ENCODE measurements at places on chromosomes 5 and 9.
A peak's percentile ranks its signal among the peaks of the same experiment; 100 is the strongest.

DNA sequence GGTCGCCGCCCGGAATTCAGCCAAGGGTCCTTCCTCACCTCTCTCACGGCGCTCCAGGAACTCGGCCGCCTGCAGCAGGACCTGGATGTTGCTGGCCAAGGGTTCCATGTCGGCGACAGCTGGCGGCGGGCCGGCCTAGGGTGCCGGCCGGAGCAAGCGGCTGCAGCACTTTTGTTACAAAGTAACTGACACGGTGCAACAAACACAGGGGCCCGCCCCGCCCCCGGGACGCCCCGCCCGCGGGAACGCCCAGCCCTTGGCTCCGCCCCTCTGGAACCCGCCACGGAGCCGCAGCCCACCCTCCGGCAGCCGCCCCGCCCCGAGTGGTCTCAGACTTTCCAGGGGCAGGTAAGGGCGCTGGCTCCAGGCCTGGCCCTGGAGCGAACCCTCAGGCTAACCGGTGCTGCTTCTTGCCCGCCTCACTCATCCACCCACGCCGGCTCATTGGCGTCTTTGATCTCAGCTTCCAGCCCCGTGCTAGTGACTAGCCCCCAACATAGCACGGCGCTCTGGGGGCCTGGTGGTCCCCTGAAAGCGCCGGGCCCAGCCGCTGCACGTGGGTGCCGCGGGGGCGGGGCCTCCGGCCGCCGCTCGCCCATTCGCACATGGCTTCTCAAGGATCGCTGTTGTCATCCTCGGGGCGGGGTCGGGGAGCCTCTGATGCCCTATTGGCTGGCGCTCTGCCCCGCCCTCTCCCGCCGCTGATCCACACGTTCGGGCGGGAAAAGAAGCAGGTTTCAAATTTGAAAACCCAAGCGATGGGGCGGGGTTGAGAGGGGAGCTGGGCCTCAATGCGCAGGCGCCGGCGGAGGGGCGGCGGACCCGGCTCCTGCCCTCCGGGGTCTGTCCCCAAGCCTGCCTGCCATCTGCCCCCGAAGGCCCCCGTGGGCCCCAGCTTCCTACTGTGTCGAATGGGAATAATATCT, at the start of gene MXD3:
TSS of gene MXD3 (minus strand) at position 176 of the 926 bp plus-strand sequence. CDS start at position 108, 68 bp downstream.
- peak; percentile 81 for DNase-seq

- DNase-seq, result no peak
These were observed 347.2 kb upstream of the CD180 start for GRCh38 chr5:67543720-67544270.

DNA sequence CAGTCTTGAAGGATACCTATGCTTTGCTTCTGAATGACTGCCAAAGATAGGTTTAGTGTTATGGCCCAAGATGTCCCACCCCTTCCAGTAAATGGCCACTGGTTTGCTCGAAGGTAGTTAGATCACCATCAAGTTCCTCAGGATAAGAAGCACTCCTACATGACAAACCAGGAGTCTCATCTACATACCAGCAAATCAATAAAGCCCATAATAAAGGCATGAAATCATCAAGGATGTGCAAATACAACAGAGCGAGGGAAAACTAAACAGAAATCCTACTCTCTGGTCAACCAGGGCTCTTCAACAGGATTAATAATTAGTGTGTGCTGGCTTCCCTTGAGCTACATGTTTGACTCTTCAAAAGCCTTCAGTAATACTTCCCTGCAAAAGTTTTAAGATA, 141.0 kb downstream of the LHFPL2 start:
- no peak for DNase-seq

DNA sequence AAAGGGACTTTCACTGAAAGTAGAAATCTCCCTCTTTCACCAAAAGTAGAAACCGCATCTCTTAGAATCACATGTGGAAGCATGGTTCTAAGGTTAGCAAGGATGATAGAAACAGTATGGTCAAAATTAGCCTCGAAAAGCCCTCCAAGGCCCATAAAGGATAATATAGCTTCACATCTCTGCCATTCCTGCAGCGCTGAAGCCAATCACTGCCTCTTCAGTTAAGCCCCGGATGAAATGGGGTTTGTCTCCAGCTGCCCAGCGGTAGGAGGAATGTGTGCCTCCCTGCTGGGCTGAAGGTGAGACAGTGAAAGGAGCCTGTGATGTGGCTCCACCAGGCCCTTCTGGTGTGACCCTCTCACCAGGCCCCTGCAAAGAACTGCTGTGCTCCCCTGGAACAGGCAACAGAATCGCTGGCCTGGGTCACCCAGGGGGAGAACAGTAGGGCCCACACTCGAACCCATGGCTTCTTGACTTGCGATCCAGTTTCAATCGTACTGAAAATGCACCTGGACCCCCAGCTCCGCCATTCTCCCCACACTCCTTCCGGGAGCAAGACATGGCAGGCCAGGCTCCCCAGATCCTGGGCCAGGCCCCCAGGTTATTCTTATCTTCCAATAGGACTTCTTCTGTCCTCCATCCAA, 47.2 kb downstream of the CAMK2A start:
- DNase-seq, result no peak

DNA sequence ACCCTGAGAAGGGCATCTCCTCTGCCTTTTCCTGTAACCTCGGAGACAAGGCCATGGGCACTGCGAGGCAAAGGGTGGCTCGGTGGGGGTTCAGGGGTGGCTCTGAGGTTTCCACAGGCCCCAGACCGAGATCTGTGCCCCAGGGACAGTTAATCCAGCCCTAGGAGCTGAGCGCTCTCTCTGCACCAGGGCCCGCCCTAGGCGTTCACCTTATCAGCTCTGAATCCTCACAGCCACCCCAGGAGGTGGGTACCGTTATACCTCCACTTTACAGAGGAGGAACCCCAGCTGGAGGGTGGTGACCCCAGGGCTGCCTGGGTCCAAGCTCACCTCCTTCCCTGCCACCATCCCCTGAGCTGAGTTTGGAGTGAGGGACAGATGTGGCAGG, 2.3 kb upstream of the ENG start:
- no peak for DNase-seq

DNA sequence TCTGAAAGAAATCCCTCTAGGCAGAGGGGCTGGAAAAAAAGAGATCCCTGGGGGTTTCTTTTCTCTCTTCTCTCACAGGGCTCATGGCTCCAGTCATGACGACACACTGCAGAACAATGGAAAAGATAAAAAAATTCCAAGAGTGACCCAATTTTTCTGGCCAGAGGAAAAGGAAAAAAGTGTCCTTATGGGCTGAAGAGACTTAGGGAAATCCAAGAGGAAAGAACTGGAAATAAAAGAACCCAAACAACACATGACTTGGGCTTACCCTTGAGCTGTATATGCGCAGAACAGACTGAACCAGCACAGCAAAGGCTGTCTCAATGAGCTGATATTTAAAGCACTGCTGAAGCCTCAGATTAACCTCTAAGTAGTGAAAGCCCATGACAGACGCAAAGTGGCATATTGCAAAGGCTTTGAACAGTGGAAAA, 102.4 kb downstream of the SMIM23 start:
- no peak for DNase-seq

GRCh38 chr9:133075925-133076630, 14.3 kb downstream of the CEL start:
- no peak for DNase-seq

DNA sequence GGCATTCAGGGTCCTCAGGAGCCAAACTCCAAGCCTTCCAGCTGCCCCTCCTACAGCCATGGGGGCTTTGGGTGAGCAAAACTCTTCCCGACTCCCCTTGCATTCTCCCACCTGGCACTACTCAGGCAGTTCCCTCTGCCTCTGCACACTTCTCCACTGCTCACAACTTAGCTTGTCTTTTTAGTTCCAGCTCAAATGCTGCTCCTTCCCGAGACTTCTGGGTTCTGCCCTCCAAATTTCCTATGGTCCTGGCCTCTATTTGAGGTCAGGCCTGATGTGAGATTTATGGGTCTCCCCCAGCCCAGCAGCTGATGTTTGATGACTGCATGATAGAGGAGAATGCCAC, 5.7 kb upstream of the SLC25A48 start:
- no peak for DNase-seq

DNA sequence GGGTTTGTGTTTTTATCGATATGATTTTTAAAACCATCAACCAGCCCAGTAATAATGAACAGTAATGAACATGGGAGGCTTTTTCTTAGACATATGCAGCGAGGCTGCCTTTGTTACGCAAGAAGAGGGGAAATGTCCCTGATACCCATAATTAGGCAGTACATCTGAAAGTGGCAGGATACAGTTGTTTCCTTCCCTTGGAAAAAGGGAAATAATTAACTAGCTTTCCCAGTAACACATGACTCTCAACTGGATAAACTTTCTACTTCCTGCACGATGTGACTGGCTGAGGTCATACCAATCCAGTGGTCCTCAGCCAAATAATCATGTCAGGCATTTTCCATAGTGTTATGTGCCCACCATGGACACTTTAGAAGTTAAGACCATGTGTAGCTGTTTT, 431.6 kb upstream of the C9orf72 start:
- no peak for DNase-seq

DNA sequence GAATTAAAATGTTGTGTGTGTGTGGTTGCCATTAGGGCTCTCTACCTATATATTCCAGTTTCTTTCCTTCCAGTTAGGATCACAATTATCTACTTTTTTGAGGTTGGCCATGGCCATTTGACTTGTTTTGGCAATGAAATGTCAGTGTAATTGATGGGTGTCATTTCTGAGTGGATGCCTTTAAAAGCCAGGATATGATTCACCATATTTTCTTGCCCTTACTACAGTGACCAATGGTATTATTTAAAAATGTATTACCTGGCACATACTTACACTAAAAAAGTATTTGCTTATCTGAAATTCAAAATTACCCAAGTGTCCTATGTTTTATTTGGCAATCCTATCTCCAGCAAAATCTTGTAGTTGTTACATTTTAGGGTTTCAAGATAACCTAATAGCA, 258.7 kb upstream of the ACTBL2 start:
- no peak for DNase-seq

DNA sequence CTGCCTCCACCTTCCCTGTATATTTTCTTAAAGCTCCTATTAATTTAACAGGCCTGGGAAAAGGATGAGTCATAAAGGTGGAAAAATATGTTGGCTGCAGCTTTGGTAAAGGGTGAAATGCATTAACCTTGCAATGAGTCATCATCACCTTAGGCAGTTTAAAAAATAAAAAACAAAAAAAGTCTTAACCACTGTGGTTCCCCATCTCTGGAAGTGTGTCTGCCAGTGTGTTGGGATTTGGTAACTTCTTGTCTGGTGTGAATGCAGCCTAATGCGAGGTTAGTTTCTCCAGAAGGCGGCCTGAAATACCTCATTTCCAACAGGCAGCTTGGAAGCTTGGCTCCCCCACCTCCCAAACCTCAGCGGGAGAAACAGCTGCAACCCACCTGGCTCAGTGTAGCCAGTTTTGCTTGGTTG, 265.3 kb upstream of the GAS1 start:
- no peak for DNase-seq

GRCh38 chr5:154702477-154702876, 52.7 kb upstream of the LARP1 start:
- DNase-seq, result no peak

- no peak for DNase-seq
These were observed 13.3 kb upstream of the UBE2QL1 start for GRCh38 chr5:6435356-6435755.

DNA sequence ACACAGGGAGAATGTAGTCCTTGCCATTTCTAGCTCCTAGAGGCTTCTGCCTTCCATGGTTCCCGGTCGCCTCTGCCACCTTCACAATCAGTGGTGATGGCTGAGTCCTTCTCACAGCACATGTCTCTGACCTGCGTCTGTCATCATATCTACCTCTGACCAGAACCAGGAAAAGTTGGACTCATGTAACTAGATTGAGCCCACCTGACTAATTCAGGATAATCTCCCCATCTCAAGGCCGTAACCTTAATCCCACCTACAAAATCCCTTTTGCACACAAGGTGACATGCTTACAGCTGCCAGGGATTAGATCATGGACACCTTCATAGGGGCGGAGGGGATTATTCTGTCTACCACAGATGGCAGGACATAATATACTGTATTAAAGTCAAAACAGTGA, 375.6 kb downstream of the ICE1 start:
- DNase-seq, result no peak

GRCh38 chr9:88974641-88975040, 16.6 kb upstream of the S1PR3 start:
- DNase-seq, result no peak

DNA sequence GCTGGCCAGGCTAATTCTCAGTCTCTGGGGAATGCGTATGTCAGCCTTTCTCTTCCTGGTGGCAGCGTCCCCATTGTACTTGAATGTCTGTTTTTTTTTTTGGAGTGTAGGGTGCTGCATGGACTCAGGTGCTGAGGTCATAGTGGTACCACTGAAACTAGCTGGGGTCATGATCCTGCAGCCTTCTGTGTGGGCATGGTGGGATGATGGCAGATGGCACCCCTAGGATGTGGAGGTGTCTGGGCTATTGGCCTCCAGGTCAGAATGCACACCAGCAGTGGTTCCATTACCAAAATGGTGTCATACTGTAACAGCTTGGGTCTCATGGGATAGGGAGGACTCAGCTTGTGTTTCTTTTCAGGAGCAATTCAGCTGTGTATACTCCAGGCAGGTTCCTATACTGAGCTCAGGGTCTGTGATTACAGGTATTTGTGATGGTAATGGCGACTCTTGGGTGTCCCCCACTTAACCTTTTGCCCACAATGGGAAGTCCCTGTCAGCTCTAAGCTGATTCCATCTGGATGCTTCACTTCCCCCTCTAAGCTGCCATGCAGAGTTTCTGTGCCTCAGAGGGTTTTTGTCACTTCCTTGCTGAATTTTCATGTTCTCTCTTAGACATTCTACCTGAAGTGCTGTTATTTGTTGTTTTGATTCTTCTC, 17.9 kb downstream of the HSD17B4 start:
- no peak for DNase-seq

DNA sequence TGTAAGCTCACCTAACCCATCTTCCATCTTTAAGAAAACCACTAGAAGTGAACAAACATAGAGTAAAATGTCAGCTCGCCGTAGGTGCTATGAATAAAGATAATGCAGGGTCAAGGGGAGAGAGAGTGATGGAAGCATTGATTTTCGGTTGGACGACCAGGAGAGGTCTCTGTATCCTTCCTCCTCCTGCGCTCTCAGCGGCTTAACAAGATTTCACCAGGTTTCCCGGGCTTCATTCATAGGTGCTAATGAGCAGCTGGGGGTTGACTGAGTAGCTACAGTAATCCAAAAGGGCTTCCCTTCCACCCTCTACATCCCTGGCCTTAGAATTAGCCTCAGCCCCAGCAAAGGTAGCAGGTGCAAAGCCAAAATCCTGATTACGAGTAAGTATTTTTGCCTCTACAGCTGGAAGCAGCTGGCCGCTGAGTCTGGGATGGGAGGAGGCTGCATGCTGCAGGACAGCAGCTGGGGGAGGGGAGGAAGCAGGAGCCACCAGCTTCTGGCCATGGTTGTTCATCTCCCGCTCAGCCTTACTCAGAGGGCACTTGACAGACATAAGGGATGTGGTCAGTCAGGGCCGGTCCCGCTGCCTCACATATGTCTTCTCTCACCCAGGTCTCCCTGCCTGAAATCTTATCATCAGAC, 112.0 kb upstream of the IL12B start:
- DNase-seq, result no peak

Measured in activated naive CD4-positive, alpha-beta T cell (primary cell).